ENCODE measurements at places on chromosomes 13 and 19.

- DNase-seq = no peak
These were observed 230.9 kb upstream of the SLC10A2 start for GRCh38 chr13:103297083-103297482.

DNA sequence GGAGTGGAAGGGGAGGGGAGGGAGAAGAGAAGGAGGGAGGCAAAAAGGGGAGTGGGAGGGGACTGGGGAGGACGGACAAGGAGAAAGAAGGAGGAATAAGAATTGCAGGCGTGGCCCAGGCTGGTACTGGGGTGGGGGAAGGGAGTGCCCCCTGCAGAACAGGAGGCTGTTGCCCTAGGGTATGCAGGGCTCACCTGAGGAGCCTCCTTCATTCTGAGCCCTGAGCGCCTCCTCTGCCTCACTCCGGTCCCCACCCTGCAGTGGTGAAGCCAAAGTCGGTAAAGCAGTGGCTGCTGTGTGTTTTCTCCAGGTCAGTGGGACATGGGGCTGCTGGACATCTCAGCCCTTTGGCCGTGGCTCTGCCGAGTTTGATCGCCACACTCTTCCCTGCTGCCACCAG lies 9.1 kb upstream of the CDC16 start:
- DNase-seq = no peak

GRCh38 chr19:16078759-16079707 lies 2.7 kb downstream of the TPM4 start:
- DNase-seq = peak; percentile 77

- DNase-seq = no peak
These were observed 58.6 kb upstream of the POSTN start for GRCh38 chr13:37657134-37657533.

GRCh38 chr19:10685210-10685609 lies 16.0 kb upstream of the QTRT1 start:
- peak; percentile 37 for DNase-seq

GRCh38 chr13:112658808-112659207 lies 31.0 kb upstream of the ATP11A start:
- DNase-seq = no peak

DNA sequence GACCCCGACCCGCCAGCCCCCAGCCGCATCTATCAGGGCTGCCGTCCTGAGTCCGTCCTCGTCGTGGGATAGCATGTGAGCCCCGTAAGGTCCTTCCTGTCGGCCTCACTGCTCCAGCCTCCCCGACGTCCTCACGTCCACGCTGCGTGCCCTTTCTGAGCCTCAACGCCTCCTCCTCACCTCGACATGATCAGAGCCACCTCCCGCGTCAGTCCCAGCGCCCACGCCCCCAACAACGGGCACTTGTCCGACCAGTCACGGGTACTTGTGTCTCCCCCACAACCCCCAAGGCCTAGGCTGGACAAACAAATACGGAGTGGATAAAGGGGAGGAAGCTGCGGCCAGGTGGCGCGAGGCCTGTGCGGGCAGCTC lies 665 bp downstream of the ZNF497 start:
- no peak for DNase-seq

GRCh38 chr13:97341135-97341534 lies 92.8 kb upstream of the RAP2A start:
- DNase-seq = no peak

GRCh38 chr13:73036566-73036965 lies 22.2 kb upstream of the KLF5 start:
- no peak for DNase-seq

GRCh38 chr13:40061466-40062450 lies 406.3 kb downstream of the COG6 start:
- DNase-seq = no peak

DNA sequence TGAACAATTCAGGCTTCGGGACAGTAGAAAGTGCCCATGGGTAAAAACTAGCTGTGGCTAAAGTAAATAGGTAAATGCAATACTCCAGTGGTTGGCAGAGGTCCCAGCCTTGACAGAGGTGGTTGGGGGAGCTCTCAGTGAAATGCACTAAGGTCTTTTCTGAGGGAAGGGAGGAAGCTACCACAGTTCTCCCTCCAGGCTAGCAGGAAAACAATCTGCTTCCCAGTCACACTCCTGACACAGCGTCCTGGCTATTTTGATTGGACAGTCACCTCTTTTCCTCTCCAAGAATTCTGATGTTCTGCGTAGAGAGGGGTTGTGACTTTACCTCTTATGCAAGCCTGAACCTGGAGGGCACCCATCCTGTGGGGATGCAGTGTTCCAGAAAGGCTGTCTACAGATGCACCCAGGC lies 128.7 kb downstream of the CYSLTR2 start:
- DNase-seq = no peak

- no peak for DNase-seq
These were observed 12.7 kb downstream of the ARHGAP45 start for GRCh38 chr19:1079566-1080111.

- no peak for DNase-seq
These were observed 15.5 kb downstream of the SIX5 start for GRCh38 chr19:45753548-45753947.

DNA sequence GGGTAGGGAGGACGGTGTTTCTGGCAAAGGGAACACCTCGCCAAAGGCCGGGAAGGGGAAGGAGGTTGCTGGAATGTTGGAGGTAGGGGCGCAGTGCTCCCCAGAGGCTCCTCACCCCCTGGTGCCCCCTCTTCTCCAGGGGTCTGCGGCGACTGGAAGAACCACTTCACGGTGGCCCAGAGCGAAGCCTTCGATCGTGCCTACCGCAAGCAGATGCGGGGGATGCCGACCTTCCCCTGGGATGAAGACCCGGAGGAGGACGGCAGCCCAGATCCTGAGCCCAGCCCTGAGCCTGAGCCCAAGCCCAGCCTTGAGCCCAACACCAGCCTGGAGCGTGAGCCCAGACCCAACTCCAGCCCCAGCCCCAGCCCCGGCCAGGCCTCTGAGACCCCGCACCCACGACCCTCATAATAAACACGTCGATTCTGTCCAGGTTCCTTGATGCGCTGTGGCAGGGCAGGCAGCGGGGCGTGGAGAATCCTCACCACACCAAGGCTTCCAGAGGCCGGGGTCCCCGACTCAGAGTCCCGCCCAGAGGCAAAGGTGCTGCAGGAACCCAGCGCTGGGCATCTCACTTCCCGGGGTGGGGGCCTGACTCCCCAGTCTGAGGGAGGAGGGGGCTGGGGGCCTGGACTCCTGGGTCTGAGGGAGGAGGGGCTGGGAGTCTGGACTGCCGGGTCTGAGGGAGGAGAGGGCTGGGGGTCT lies 7.4 kb upstream of the SPACA4 start:
- no peak for DNase-seq

DNA sequence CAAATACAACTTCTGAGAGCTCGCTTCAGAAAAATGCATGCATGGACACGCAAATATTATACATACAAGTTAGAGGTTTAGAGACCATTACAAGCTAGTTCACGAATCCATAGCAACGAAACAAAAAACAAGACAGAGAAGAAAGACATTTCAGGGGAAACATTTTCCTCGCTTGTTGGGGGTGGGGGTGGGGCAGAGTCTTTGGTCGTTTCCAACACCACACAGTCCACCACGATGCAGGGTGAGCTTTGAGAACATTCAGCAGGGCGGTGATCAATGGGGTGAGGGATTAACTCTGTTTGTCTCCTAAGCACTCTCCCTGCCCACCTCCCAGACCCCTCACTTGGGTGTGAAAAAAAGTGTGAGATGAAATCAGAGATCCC lies 651 bp downstream of the OXGR1 start:
- no peak for DNase-seq

DNA sequence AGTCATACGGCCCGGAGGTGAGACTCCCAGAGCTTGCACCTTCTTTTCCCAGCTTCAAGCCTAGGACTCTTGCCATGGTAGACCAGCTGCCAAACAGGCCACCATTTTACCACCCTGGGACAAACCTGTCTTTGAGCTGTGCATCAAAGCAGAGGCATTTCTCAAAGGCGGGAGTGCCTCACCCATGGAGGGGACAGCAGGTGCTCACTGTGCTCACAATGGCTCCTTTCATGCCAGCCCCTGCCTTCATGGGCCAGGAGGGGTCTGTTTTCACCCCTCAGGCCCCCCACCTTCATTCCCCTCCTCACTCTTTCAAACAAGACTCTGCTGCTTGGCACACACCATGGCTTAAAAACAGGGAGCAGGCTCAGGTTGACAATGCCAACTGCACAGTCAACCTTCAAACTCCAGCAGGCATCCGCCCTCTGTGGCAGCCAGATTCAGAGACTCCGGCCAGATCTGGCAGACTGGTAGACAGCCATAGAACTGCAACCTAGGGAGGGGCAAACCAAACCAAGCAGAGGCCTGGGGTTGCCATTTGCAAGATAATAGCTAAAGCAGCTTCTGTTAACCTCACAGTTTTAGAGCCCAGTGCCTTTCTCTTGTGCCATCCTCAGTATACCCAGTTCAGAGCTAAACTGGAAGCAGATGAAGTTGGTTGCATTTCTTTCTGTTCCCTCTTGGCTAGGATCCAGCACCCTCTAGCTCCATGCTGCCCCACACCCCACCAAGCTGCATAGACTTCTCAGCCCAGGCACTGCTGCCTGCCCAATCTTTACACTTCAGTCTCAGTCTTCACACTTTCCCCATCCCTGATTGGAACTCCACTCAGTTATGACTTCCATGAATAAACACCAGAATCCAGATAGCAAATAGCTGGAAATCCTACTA lies 93.9 kb upstream of the SPATA13 start:
- DNase-seq = peak; percentile 49

DNA sequence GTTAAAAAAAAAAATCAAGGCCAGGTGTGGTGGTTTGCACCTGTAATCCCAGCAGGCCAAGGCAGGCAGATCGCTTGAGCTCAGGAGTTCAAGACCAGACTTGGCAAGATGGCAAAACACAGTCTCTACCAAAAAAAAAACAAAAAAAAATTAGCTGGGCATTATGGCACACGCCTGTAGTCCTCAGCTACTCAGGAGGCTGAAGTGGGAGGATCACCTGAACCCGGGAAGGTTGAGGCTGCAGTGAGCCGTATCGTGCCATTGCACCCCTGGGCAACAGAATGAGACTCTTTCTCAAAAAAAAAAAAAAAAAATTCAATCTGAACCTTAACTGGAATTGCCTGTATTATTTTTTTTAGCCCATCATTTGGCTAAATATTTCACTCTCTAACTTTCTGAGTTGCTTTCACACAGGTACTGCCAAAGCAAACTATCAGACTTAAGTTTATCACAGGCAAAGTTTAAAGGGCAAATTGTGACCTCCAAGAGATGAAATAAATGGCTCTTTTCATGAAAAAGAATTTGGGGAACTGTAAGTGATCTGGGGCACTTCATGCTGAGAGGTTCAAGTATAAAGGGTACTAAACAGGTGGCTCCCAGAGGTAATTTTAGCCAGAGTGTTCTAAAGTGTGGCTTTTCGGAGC lies 14.7 kb upstream of the SLC25A30 start:
- no peak for DNase-seq

- no peak for DNase-seq
These were observed 5.6 kb upstream of the GPR42 start for GRCh38 chr19:35365303-35365702.

DNA sequence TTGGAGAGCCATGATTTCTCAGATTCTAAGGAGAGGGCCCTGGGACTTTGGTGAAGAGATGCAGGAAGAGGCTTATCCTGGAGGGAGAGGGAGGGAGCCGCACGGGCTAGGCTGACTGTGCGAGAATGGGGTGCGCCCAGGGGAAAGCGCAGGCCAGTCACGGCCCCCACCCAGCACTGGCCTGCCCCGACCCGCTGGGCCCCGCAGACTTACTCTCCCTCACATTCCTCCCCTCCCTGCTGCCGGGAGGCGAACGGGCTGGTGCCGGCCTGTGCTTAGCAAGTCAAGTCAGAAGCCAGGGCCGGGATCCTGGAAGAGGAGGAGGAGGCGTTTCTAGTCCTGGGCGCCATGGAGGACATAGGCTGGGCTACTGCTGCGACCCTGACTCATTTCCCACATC lies 120.0 kb downstream of the CRYL1 start:
- no peak for DNase-seq

- DNase-seq = no peak
These were observed 17.3 kb downstream of the PRKCSH start for GRCh38 chr19:11452620-11453310.
